ENCODE measurements at places on chromosomes 3 and 15.

- no peak for DNase-seq
Observed at GRCh38 chr3:113374078-113374477, 67.2 kb downstream of the CFAP44 start.

- no peak for DNase-seq
Observed at GRCh38 chr3:105610473-105610872, 243.8 kb downstream of the ALCAM start.

- DNase-seq = peak; percentile 54
Observed at GRCh38 chr3:147418808-147419701, 9.9 kb downstream of the ZIC1 start.

DNA sequence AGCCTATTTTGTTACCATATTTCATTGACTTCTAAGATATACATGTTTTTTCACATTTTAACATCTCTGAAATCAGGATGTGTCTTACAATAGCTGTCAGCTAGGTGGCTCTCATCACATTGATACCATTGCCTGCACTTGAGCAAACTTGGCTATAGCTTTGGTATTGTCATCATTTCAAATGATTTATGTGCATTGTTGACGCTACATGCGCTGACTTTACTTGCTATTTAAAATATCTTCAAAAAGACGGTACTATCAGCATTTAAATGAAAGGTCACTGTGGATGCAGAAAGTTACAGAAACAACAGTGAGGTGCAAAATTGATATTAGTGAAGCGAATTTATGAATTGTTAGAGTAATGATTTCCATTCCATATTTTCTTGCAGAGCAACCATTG is 54.0 kb upstream of the ABHD2 start:
- DNase-seq = no peak

- DNase-seq = no peak
Observed at GRCh38 chr3:113654310-113654709, 42.1 kb downstream of the USF3 start.

- DNase-seq = no peak
Observed at GRCh38 chr3:171643681-171644080, 166.6 kb downstream of the PLD1 start.

- DNase-seq = no peak
Observed at GRCh38 chr3:114454551-114455251, 160.9 kb downstream of the TIGIT start.

DNA sequence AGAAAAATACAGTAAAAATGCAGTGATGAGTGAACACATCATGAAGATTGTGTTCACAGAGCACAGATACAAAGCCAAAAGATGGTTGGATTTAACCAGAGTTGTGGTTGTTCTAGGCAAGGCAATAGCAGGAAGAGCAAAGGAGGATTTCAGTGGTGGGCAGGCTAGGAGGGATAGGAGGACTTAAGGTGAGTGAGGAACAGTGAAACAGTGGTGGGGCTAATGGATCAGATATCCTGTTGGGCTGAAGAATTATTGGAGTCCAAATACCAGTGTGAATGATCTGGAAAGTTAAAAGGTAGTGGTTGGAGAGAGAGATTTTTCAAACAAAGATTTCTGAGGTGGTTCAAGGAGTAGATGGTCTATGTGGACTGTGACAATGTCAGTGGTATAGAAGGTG is 108.3 kb downstream of the B3GALNT1 start:
- no peak for DNase-seq

- no peak for DNase-seq
Observed at GRCh38 chr15:43517354-43518196, at the start of gene MAP1A. MAP1A (plus strand) TSS chr15:43517608; CDS start chr15:43521474, 3,866 bp downstream.

DNA sequence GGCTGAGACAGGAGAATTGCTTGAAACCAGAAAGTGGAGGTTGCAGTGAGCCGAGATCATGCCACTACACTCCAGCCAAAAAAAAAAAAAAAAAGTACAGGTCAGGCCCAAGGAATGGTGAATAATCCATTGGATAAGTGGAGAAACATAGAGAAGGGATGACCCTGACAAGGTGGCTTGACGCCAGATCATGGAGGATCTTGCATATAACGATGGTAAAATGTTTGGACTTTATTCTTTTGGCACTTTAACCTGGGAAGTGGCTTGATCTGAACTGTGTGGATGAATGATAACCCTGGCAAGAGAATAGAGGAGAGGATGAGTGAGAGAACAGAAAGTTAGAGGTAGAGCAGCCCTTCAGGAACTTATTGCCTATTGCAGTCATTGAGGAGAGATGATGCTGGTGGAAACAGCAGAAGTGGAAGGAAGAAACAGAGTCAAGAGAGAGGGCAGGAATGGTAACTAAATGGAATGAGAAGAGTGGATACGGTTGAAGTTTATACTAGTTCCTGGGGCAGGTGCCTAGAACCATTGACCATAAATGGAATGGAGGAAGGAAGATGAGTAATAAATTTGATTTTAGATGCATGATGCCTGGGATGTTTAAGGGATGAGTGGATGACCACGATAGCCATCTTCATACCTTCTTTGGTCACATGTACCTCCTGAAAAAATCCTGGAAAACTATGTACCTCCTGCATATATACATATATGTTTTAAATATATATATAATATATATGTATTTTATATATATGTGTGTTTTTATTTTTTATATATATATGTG is 57.8 kb downstream of the BLM start:
- no peak for DNase-seq

DNA sequence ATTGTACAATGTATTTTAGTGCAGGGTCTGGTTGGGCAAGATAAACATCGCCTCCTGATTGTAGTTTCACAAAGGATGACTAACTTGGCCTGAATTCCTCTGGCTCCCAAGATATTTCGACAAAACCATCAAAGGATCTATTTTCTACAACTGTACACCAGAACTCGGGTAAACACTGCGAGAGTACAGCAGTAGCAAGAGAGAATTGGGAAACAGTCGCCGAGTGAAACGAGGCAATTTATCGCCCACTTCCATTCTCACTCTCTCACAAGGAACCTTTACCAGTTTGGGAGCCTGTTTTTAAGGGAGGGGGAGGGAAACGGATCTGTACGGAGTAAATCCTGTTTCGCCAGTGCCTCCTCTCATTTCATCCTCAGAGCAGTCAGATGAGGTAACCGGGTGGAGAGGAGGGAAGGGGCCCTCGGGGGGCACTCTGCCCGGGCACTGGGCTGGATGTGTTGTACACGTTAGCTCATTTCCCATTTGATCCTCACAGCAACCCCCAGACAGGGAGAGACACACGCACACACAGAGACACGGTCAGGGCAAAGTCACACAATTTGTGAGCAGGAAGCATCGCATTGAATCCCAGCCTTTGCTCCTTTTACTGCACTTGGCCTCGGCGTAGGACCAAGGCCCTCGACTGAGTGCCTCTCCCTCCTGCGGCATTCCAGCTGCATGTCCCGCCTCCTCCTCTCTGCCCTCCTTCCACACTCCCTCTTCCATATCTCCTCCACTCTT is 120.1 kb downstream of the LIPC start:
- no peak for DNase-seq

DNA sequence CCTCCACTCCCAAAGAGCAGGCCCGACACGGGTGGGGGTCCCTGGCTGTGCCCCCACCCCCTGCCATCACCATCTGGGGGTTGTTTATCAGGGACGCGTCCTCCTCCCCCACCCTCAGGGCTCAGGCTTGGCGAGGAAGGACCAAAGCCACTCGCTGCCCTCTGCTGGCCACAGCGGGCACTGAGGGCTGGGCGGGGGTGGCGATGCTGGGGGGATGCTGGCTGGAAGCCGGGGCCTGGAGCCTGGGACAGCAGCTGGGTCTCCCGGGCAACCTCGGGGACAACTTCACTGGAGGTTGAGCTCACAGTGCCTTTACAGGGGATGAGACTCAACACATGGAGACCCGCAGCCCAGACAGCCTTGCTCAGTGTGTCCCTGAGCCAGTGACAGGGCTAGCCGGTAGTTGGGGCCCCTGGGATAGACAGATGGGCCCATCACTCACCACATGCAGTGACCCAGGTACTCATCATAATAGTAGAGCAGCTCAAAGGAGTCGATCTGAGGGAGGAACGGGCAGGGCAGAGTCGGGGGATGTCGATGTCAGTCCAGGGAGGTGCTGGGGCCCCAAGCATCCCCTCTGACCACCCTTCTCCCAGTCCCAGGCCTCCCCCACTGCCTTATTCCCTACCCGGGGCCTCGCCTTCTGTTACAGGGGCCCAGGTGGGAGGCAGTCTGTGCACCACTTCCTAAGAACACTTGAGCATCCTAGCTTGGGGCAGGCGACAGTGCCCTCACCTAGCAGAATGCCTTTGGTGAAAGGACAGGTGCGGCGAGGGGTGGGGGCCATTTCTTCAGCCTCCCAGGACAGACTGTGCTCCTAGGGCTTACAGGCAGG is 5.9 kb upstream of the CALML4 start:
- DNase-seq = peak; percentile 59

DNA sequence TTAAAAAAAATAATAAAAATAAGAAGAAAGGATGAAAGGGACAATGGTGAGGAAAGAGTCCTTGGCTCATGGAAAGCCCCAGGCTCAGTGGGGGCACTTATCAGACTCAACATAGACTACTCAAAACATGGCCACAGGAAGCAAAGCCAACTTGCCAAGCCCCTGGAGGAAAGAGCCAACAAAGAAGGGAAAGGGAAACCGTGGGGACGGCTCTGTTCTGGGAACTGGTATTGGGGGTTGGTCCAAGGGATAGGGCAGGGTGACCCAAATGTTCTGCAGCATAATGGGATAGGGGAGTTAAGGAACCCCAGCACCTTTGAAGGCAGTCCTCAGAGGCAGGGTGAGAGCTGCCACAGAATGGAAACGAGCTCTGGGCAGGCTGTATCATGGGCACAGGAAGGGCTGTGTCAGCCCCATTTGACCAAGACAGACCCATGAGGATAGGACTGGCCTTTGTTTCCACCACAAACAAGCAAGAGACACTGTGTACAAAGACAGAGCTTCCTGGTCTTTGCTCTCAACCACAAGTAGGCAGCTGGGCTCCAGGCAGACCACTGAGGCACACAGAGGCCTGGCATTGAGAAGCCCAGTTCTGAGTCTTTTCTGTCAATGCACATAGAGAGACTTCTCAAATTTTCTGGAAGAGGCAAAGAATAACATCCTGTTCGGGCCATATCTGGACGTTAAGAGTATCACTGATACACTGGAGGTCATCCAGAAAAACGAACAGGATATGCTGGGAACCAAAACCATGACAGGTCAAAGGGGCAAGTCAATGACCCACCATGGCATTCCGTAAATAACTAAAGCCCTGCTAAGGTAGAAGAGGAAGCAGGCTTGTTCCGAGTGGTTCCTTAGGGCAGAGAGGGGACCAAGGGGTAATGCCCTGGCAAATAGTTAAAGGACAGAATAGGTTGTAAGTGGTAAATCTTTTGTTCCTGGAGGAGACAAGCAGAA is 10.6 kb upstream of the SEMA7A start:
- no peak for DNase-seq

DNA sequence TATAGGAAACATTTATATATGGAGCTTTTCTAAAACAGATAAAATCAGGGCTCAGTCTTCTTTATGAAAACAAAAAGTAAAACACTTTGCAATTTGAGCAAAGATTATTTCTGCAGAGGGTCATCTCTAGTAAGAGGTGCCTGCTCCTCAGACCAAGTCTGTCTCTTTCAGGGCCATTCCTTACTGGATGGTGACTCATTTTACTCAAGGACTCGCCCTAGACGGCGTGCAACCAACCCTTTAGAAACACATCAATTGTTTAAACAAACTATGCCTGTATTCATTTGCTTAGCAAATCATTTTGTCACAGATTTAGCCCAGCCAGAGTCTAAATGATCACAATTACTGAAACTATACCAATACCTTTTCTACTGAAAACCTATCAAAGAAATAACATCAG is 242.8 kb upstream of the ICE2 start:
- DNase-seq = peak; percentile 10

DNA sequence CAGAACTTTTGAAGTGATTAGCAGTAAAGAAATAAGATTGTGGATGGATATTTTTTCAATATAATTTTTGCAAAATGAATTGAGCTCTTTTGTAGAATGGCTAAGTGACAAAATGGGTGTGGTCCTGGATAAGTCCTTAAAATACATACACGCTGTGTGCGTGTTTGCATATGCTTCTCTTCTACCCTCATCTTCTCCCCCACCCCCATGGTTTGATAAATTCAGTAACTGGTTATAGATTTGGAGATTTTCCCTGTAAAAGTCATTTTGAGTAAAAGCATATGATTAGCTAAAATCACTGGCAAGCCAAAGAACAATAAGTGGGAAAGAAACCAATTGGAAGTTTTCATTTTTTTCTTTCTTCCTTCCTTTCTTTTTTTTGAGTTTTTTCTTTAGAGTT is 453.9 kb upstream of the MDFIC2 start:
- DNase-seq = no peak

GRCh38 chr3:40572588-40572987 is 47.8 kb downstream of the ZNF621 start:
- no peak for DNase-seq

DNA sequence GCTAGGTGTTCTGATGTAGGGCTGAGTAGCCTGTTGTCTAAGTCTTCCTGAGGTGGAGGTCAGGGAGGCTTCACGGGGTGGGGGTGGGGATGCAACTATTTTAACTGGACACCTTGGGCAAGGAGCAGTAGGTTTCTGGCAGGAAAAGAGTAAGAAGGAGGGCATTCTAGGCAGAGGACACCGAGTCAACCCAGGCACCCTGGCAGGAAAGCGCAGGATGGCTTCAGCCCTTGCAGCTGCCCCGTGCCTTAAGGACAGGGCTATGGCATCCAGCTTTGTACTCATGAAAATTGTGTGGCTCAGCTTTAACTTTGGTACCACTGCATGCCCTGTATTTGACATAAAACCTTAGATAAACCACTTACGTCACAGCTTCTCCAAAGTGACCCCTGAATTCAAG is 6.4 kb upstream of the FILIP1L start:
- DNase-seq = no peak

GRCh38 chr3:99551520-99551919 is 86.9 kb upstream of the COL8A1 start:
- no peak for DNase-seq

DNA sequence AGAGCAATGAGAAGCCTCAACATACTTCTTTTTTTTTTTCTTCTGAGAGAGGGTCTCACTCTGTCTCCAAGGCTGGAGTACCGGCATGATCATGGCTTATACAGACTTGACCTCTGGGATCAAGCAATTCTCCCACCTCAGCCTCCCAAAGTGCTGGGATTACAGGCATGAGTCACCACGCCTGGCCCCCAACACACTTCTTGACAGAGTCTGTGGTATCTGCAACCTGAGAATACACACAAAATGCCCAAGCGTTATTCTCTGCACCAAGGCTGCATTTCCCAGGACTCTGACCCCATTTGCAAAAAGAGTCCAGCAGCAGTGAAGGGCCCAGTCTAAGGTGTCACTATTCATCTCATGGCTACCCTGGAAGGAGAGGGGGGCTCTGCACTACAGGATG is 42.7 kb upstream of the BLM start:
- no peak for DNase-seq

- no peak for DNase-seq
Observed at GRCh38 chr3:128435058-128435457, 31.6 kb downstream of the DNAJB8 start.

Data from germinal center (tissue), 1 donor.